Effector CD8-positive, alpha-beta T cell (primary cell): ENCODE measurements at places on chromosomes 1 and 21.

GRCh38 chr1:221347706-221348105, 394.2 kb downstream of the DUSP10 start:
- DNase-seq: no peak

DNA sequence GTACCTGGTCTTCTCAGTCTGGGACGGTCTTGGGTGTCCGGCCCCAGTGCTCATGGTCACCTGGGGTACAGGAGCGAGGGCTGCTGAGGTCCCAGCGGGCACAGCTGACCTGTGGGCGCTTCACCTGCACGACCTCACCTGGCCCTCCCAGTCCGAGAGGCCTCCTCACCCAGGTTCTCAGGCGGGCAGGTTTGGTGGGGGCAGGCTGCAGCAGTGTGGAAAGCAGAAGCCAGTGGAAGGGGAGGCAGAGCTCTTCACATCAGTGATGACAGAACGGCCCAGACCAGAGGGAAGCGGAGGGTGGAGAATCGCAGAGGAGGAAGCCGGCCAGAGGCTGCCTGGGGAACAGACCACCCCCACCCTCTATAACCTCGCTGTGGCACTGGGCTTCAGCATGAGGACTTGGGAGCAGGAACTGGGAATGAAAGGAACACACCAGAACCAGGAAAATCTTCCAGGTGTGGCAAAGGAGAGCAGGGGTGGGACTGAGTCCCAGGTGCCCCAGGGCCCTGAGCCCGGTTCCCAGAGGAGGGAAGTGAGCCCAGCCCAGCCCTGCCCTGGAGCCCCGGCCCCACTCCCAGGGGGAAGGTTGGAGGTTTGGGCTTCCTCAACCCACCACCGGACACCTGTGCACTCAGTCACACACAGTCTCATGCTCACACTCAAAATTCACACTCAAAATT, 265.2 kb upstream of the VAMP3 start:
- DNase-seq: no peak

DNA sequence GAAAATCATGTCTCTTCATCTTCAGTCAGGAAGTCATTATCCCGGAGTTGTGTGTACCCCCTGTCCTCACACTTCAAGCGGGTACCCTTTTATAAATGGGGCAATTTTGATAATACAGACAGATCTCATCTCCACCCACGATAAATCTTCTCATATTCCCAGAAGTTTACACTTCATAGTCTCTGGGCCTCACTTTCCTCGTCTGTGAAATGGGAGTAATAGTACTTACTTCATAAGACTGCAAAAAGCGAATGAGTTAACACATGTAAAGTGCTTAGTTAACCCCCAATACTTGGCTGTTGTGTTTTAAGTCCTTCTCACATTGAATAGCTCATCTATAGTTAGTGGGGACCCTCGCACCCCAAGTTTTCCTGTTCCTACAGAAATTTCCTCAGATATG, 820 bp downstream of the NUP210L start:
- no peak for DNase-seq

DNA sequence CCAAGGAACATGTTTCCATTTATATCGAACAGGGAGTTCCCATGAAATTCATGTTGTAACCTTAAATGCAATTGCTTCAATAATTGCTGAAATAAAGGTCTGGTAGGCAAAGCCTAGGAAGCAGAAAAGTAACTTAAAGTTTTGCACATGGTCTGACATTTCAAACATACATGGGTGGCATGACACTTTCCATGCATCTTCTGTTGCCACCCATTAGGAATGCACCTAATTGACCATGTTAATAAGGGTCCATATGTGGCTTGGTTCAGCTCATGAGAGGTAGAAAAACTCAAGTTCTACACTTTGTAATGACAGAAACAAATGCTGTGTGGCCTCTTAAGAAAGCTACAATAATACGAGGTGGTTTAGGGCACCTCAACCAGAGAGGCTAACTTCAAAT, 72.0 kb upstream of the GORAB start:
- DNase-seq: no peak

DNA sequence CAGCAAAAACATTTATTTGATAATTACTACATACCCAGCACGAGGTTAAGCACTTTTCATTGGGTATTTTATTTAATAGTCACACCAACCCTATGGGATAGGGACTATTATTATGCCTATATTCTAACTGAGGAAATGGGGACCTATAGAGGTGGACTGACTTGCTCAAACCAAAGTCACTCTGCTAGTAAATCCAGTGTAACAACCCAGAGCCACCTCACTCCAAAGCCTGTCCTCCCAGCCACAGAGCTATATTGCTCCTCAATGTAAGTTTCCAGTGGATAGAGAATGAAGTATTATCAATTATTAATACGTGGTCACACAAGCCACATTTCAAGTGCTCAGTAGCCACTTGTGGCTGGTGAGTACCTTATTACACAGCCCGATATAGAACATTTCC, 97.5 kb downstream of the RGS2 start:
- DNase-seq: no peak

GRCh38 chr1:183758913-183759312, 46.0 kb upstream of the RGL1 start:
- DNase-seq: no peak

GRCh38 chr21:34892209-34892608, 156.9 kb downstream of the RUNX1 start:
- no peak for DNase-seq

DNA sequence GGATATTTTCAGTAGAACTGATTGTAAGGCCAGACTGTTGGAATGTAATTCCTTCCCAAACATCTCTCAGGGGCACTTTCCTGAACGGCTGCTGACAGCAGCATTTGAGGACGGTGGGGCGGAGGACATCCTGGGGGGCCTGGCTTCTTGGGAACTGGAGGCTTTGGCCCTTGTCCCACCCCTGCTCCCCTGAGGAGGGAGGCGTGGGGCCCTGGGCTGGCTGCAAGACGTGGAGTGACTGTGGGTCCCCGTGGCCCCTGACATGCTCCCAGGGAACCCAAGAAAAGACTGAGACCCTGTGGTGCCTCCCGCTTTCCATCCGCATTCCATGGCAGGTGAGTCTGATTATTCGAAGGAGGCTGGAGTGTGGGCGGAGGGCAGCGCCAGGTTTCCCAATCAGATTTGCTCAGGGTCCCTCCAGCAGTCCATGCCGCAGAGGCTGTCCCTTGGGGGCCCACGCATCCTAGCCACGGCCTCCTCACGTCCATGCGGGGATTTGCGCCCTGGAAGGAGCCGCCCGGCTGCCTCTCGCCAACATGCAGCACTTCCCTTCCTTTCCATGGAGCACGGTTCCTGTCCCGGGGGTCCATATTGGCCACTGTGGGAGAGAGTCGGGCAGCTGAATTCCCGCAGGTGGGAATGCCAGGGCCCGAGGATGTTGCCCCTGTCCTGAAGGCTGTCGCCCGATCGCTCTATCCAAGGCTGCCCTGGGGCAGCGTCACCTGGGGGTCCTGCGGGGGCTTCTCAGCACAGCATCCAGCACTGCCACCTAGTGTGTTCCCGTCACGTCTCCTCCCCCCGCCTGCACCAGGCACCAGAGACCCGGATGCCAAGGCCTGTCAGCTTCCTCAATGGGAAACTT, 69.0 kb downstream of the FAAP20 start:
- no peak for DNase-seq
